ENCODE measurements at places on chromosomes 2 and 18.

DNA sequence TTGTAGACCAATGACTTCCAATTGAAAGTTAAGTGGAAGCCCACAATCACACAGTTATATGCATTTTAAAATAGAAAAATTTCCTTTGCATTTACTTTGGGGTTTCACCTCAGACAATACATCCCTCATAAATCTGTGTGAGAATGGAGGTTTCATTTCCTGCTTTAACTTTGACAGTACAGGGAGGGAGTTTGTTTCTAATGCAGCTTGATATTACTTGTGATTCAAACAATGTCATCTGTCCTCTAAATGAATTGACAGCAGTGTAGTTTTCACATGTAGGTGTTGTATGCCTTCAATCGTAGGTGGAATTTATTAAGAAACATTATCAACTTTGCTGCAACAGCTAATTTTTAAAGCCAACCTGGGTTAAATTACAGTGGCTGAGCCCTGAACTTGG, 75.2 kb downstream of the TMEFF2 start:
- DNase-seq, result no peak

DNA sequence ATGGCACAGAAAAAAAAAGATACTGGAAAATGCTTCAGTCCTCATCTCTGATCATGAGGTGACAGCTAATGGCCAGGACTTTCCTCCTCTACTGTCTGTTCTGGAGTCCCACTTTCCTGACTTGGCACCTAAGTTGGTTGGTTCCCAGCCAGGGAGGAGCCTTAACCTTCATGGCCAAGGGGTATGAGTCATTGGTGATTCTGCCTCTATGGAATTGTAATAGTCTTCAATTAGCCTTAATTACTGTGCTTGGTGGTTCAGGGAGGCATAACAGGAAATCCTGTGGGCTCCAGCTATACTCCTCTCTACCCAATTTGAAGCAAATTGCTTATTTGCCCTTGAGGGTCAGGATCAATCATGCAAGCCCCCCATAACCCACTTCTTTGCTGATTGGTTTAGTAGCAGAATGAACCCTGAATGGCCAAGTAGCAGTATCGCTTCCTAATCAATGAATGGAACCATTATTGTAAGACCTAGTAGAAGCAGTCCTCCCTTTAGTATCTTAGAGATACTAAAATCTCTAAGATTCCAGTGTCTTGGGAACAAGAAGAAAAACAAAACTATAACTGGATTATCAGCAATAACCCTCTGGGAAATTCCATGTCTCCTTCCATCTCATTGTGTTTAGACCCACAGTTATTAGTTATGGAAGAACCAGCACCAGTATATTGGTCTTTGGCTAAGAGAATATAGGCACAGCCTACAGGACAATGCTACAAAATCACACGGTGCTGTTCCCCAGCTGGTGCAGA, 109.0 kb downstream of the COL6A3 start:
- DNase-seq, result no peak

DNA sequence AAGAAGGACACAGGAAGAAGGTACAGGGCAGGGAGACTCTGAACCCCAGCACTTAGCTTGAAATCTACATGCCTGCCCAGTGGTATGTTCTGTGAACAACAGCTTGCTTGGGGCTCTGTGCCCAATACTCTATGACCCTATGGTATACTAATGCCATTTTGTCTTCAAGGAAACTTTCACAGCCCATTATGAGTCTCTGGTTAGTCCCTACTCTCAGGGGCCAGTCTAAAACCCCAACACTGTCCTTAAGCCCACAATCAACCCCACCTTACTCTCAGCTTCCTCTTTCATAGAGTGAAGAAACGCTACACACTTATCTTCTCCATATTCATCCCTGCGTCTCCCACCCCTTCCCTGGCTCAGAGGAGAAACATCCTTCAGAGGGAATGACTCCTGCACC, 16.0 kb downstream of the NEB start:
- DNase-seq, result no peak

- no peak for DNase-seq
These were observed 3.2 kb upstream of the TGOLN2 start for GRCh38 chr2:85330839-85331636.

GRCh38 chr2:105868060-105868459, 123.3 kb downstream of the NCK2 start:
- DNase-seq, result no peak

- DNase-seq, result no peak
These were observed 2148.5 kb upstream of the PIK3C3 start for GRCh38 chr18:39806525-39806924.

DNA sequence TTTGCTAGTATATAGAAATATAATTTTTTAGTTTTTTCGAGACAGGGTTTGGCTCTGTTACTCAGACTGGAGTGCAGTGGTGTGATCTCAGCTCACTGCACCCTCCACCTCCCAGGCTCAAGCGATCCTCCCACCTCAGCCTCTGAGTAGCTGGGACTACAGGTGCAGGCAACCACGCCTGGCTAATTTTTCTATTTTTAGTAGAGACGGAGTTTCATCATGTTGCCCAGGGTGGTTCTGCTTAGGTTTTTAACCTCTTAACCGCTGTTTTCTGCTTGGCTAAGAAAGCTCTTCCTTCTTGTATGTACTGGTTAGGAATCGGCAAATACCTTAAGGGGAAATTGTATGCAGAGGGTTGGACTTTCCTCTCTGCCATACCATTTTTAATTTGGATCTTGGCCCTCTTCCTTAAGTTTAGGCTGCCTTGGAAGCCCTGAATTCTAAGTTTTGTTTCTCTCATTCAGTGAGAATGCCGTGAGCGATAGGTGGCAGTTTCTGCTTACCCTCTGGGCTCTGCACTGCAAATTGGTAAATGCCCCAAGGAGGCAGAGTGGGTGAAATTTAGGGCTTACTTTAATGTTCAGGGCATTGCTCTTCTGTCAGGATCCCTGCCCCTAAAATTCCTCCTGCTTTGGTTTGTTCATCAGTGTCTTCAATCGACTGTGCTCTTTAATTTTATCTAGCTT, 32.3 kb downstream of the EML6 start:
- DNase-seq, result no peak

Measured in stimulated activated CD4-positive, alpha-beta T cell treated with anti-CD3 and anti-CD28 coated beads, TNF-alpha, amount 100 ng/mL, for 1 hour (primary cell).